ENCODE measurements at places on chromosomes 7 and 10.

DNA sequence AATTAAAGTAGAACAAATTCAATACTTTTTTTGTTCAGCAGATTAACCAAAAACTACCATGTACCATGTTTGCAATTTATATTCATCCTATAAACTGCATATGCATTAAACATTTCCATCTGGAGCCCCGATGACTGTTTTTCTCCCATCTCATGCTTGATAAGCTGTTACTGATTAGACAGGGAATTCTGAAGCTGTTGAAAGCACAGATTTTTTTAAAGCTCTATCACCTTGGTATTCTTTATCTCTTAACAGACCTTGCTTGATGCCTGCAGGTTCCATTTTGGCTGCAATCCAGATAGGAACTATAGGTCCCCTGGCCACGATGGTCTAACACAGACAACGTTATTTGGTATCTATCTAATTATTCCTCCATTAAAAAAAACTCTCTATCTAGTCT lies 961.7 kb downstream of the CNTNAP2 start:
- no peak for DNase-seq

GRCh38 chr7:127976738-127977120 lies 54.5 kb downstream of the LRRC4 start:
- DNase-seq: no peak

DNA sequence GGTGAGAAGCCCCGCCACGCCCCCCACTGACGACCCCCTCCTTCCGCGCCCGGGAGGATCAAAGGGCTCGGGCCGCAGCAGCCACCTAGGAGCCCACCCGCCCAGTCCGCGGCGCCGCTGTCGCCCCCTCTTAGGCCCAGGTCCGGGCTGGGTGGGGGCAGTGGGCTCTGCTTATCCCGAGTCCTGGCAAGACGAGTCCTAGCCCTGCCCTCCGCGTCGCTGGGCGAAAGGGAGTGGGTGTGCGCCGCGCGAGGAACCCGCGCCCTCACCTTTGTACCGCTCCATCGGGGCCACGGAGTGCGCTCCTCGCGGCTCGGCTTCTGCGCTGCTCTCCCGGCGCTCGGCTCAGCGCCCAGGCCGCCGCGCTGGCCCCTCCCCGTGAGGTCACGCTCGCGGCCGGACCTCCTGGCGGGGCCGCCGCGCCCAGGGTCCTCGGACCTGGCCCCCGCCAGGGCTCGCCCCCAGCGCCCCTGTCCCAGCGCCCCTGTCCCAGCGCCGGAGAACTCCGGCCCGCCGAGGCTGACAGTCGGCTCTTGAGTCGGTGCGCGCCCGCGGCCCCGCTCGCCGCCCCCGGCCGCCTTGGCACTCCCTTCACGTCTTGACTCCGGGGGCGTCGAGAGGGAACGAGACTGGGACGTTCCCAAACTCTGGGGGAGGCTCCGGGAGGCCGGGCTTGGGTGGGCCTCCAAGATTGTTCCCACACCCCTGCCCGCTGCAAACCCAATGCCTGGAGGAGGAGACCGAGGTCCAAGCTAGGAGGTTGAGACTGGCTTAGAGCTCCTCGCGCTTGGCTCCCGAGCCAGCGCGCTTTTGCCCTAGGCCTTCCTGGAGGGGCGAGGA lies at the start of gene AFAP1L2:
Gene AFAP1L2, minus strand, starts transcription at position 332 of the 840 bp plus-strand sequence. Its CDS starts 47 bp downstream, at position 285.
- no peak for DNase-seq

DNA sequence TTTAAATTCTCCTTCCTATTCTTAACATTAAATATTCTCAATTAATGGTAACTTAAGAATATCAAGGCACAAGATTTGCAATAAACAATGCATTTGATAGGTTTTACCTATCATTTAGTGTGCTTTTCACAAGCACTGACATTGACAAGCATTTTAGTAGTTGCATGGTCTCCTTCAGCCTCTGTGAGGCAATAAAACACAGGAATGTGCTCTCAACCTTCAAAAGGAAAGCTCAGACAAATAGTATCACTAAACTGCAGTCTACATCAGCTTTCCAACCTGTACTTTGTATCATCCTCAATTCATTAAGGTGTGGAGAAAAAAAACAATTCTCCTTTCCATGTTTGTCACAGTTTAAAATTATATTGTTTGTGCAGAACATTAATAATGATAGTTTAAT lies 51.1 kb upstream of the TSPAN13 start:
- DNase-seq: no peak

- DNase-seq: no peak
Observed at GRCh38 chr7:86814661-86815379, 171.1 kb downstream of the GRM3 start.

DNA sequence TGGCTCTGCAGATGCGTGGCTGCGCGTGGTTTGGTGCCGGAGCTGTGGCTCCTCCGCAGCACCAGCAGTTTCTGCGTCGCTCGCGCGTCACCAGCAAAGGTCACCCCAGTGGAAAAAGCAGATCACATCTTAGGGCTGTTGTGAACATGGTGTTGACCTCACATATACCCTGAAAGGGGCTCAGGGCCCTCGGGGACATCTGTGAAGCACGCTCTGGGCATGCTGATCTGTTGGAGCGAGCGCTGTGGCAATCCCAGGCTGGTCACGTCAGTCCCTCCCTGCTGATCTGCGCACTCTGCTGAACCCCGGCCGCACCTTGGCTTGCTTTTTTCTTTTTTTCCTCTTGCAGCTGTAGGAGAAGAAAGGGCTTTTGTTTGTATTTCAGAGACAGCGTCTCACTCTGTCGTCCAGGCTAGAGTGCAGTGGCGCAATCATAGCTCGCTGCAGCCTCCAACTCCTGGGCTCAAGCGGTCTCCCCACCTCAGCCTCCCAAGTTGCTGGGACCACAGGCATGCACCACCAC lies 33.3 kb upstream of the AP5Z1 start:
- DNase-seq: no peak

Measured in CD14-positive monocyte (primary cell).